Hematopoietic multipotent progenitor cell treated with erythropoietin and hydrocortisone succinate and interleukin-3 and kit ligand, for 8 days (in vitro differentiated cells): ENCODE measurements at places on chromosomes 11 and 22.
A peak's percentile ranks its signal among the peaks of the same experiment; 100 is the strongest.

DNA sequence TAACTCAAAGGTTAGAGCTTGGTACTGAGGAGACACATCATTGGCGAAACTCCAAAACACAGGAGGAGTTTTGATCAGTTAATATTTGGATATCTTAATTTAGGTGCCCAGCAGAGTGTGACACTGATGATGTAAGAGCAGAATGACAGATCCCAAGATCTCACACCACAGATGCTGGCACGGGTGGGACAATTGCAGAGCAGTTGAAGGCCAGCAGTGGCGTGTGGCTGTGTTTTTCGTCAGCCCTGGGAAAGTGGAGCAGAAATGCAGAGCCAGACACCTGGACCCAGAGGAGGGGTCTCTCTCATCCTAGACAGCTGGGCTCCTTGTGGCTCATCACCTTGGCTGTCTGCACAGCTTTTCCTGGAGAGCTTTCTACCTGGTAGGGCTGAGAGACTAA lies 59.7 kb upstream of the CTTN start:
- peak; percentile 25 for DNase-seq

GRCh38 chr11:75333807-75334140 lies 17.7 kb downstream of the ARRB1 start:
- DNase-seq: no peak

DNA sequence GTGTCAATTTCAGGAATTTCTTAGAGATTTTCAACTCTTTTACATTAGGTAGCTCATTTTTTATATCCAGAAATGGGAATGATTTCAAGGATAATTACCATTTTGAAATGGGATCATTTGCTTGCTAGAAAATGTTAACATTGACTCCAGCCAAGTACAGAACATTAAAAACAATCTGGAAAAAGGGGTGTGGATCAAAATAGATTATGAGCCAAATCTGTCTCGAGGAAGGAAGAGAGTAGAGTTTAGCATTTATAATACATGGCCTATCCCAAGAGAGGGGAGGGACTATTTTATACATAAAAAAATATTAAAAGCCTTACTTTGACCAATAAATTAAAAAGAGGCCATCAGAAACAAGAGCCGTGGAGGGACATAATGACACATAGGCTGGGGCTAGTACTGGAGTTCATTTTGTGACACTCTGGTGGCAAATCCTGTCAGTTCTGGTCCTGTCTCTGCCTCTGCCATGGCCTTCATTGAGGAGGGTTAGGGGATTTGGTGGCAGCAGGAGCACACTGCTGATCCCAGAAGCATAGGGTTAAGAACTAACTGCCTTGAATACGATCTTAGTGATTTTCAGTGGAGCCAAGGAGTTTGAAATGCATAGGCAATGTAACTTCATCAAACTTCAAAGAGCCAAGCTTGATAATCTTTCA lies 20.4 kb downstream of the PPP6R3 start:
- no peak for DNase-seq

- no peak for DNase-seq
Observed at GRCh38 chr11:32213223-32213622, 122.3 kb downstream of the RCN1 start.

DNA sequence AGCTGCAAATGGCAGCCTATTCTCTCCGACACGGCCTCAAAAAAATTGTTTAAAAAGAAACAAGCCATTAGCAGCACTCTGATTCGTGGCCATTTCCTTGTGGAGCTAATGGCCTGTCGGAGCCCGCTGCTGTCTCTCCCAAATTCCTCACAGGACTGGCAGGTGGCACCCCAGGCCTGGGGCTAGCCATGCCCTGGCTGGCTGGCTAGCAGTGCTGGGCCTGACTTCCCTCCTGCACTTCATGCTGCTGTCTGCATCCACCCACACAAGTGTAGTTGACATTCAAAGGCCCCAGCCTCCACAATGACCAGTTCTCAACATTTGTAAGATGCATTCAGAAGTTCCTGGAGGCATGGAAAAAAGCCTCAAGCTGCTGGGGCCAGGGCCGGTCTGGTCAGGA lies 61.5 kb downstream of the SMCO4 start:
- DNase-seq: no peak

GRCh38 chr22:42596336-42596735 lies 18.3 kb downstream of the POLDIP3 start:
- no peak for DNase-seq

DNA sequence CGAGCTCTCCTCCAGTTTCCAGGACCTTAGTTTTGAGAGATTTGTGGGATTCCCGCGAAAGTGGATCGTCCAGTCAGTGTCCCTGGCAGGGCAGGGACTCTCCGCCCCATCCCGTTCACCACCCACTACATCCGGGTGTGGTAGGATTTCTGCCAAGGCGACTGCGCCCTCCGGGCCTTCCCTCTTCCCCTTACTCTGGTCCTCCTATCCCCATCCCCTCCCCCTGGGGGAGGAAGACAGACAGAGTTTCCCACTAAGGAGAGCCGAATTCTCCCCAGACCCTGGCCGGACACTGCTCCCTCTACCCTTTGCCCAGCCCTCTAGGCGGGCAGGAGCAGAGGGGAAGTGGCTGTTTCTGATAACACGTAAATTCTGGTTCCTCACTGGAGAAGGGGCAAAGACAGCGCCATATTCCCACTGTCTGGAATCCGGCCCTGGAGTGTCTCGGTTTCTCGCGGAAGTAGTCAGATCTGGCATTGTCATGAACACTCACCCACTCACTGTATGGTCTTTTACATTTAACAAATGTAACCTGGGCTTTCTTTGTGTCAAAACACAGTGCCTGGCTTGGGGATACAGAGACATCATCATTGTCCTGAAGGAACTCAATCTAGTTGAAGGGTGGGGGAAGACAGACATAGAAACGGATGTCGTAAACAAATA lies 1.1 kb upstream of the NECTIN1 start:
- peak; percentile 63 for DNase-seq

GRCh38 chr11:30244265-30244664 lies 13.5 kb downstream of the FSHB start:
- no peak for DNase-seq

DNA sequence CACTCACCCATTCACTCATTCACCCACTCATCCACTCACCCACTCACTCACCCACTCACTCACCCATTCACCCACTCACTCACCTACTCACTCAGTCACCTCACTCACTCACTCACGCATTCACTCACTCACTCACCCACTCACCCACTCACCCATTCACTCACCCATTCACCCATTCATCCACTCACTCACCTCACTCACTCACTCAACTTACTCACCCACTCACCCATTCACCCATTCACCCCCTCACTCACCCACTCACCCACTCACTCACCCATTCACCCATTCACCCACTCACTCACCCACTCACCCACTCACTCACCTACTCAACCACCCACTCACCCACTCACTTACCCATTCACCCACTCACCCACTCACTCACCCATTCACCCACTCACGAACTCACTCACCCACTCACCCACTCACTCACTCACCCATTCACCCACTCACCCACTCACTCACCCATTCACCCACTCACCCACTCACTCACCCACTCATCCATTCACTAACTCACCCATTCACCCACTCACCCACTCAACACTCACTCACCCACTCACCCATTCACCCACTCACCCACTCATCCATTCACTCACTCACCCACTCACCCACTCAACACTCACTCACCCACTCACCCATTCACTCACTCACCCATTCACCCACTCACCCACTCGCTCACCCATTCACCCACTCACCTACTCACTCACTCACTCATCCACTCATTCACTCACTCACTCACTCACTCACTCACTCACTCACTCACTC lies 13.7 kb downstream of the MUC5AC start:
- DNase-seq: no peak
